ENCODE measurements at places on chromosomes 3 and 15.

- no peak for DNase-seq
Measured at GRCh38 chr3:194365978-194366490, 3.5 kb downstream of the LRRC15 start.

DNA sequence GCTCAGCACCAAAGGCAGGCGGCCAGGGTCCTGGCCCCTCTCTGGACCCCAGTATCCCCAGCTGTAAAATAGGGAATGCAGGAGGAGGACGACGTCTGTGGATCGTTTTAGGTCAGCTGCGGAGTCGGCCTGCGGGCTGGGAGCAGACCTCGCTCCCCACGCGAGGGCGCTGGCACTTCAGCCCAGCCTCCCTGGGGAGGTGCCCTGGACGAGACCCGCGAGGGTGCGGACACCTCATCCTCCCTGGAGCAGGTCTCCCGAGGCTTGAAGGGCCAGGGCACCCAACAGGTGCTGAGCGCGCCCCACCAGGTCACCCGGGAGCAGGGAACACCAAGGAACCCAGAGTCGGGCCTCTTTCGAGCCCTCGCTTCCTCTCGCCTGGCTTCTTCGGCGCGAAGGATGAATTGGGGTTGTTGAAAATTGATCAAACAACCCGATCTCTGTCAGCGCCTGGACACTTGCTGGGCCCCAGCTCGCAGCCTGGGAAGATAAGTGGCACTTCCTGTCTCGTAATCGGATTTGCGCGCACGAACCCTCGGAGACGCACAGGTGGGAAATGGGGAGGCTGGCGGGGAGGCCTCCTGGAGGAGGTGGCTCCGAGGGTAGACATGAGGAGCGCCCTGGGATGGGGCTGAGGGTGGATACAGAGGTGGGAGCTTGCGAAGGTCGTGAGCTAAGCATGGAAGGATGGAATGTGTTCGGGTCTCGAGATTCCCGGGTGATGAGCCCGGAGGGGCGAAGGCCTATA is 588 bp upstream of the VIPR1 start:
- peak; percentile 62 for DNase-seq

DNA sequence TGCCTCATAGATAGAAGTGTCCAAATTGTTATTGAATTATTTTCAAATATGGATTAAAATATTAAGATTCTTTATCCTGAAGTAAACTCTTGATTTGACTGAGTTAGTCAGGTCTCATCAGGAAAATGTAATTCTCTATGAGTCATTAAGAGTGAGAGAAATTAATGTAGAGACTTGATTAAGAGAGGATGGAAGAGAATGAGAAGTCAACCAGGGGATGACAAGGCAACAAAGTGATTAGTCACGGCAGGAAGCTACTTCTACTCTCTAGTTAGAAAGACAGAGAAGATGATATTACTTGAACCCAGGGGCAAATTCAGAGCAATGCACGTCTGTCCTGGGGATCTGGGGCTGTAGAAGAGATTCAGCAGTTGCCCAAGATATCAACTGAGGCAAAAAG is 202.5 kb downstream of the LSAMP start:
- no peak for DNase-seq

DNA sequence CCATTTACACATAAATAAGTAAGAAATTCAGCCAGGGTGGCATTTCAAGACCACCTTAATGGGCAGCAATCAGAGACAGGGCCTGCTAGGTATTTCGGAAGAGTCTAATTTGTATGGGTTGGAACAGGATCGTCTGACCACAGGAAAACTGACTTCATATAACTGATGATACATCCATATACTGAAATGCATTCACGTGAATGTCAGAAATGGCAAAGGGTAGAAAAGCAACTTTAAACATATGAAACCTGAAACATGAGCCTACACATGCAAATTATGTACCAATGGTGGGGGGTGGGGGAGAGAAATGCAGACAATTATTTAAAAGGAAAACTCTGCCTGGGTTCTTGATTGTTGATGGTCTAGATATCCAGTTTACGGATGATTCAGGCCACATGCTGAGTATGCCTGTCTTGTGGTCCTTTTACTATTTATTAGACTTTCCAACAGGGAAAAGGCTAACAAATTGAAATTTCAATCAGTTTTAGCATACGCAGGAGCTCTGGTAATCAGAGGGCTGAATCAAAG is 582.2 kb downstream of the FOXP1 start:
- no peak for DNase-seq

DNA sequence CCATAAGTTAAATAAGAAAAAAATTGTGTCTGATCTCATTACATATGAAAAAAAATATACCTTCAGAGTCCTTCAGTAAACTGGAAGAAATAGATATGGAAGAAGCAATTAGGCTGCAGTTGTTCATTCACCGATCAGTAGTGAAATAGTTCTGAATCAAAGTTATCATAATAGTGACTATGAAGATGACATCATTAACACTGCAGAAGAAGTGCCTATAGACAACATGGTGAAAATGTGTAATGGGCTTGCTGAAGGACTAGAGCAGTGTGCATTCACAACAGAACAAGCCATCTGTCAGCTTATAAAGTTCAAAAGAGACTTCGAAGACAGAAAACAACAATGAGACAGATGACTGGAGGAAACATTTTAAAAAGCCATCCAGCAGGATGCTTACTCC is 144.5 kb downstream of the NAALADL2 start:
- no peak for DNase-seq

GRCh38 chr3:55488398-55489055 is 1.4 kb upstream of the WNT5A start:
- DNase-seq = no peak

DNA sequence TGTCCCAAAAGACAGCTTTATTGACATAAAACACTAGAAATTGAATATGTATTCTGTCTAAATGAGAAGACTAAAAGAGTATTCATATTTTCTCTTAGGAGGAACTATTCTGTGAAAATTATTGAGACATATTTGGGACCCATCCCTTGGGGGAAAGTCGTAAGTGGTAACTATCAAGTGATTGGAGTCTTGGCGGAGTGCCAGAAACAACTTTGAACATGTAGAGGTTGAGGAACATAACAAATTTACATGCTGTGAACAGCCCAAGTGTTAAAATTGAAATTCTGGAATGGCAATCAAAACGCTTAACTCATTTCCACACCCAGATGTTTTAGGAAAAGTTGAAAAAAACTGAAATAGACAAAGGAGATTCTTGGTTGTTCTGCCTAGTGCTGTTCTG is 1034.6 kb downstream of the NSUN3 start:
- DNase-seq = no peak

DNA sequence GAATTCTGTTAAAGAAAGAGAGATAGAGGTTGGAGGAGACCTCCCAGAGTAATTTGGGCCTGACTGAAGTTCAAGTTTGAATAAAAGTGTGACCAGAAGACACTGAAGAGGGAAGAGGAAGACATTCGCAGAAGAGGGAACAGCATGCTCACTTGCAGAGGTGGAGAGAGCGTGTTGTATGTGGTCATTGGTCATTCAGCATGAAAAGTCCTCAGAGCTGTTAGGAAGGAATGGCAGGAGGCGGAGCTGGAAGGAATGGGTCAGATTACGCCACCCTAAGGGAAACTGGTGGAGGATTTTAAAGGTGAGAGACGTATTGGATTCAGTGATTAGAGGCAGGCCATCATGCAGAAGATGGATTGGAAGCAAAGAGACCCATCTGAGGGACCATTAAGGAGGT is 41.6 kb downstream of the IQCH start:
- no peak for DNase-seq

DNA sequence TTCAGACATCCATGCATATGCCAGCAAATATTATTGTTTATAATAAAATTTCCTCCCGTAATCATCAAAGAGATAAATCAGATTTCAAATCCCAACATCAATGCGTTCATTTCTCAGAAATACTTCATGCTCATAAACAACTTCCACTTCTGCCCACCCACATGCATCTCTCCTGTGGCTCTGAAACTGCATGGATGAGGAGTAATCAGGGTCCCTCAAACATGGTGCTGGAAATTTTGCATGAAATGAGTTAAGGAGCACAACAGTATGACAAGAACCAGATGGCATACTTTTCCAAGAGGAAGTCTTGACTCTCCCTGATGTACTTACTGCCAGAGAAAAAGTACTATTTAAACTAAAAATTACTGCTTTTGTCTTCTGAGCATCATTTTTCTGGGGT is 26.9 kb upstream of the MFSD1 start:
- DNase-seq = no peak

DNA sequence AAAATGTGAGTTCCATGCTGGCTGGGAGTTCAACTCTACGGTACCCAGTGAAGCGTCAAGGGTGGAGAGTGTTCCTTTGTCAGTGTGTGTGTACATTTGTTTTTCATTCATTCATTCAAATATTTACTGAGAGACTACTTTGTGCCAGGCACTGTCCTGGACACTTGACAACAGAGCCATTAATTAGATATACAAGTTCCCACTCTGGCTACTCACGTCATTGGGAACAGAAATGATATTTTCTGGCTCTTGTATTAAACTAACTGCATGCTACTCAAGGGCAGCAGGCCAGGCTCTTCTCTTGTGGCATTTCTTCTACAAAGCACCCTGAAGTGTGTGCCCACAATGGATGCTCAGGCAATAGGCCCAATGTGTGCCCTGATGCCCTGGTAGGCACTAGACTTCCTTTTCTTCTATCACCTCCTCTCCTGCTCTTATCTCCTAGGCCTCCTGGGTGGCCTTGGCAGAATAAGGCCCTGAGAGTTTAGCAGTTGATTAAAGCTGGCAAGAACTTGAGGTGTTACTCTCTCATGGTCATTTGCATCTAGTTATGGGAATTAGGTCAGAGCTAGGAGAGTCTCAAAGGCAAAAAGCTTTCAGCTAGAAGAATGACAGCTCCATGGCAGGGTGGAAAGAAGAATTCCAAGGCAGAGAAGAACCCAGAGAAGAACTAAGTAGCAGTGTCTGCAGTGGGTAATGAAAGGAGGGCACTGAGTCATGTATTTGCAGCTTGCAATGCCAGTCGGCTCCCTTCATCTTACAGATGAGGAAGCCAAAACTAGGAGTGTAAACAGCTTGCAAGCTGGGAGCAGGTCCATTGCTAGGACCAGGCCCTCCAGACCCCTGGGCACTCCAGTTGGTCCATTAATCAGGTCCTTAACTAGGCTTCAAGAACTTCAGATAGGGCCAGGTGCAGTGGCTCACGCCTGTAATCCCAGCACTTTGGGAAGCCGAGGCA is 14.0 kb upstream of the SMAD3 start:
- DNase-seq = no peak

- DNase-seq = no peak
Measured at GRCh38 chr3:191313296-191313695, 15.9 kb upstream of the CCDC50 start.

DNA sequence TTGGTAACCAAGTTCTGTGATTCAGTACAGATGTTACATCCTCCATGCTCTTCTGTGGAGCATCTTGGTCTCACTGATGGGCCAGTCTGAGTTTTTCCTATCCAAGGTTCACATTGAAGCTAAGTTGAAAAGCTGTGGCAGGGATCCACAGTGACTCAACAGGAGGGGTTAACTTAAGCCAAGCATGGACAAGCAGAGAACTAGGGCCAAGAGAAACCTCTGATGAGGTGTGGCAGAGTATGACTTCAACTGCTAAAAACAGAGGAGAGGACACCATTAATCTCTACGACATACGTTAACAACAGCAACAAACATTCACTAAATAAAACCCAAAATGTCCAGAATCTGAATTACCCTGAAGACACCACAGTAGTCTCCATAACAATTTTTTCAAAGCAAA is 268.1 kb upstream of the UBE2E2 start:
- DNase-seq = no peak

DNA sequence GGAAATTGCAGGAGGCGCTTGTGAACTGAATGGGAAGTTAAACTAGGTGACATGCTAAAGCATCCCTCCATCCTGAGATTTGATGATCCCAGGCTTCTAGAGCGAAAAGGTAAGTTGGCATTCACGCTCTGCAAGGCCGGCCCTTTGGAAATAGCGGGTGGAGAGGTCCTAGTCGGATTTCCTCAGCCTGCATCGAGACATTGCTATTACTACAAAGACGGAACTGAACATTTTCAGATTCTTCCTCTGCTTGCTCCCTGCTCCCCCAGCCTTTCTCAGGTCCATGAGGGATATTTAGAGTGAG is 77.7 kb downstream of the DGKG start:
- no peak for DNase-seq
